Right ventricle myocardium inferior (tissue), 1 donor: ENCODE measurements at places on chromosomes 4 and X. TPM values are rescaled to one million over a fixed set of nuclear protein-coding genes. Genes with fewer than 3 reads are reported as not detected.

GRCh38 chr4:74934016-74934831 is 1.3 kb downstream of the PARM1 start:
- no peak for DNase-seq

- no peak for DNase-seq
Measured at GRCh38 chrX:77009691-77010090, 437.5 kb upstream of the FGF16 start.

- DNase-seq, result no peak
Measured at GRCh38 chr4:72529148-72529822, 39.7 kb downstream of the ADAMTS3 start.

The FATE1 gene
- not detected for total RNA-seq

The CT45A5 gene
- total RNA-seq, result not detected
